Activated T-cell treated with anti-CD3 and anti-CD28 coated beads, Interleukin-2, amount 50 U/mL, for 72 hours (primary cell): ENCODE measurements at places on chromosomes 5 and 9.

DNA sequence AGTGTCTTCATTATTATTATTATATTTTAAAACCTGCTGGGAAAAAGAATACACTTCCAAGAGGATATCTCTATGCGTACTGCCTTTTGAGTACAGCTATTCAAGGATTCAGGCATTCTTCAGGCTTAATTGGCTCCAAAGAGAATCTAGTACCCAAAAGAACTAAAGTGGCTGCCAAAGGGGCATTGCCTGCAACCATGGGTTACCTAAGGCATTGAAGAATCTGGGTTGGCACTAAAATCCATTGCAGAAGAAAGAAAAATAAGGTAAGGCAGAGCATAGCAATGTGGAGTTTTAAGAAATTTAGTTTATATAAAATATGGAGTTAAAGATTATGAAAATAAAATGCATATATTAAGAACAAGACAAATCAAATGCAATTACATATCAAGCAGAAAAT lies 223.5 kb downstream of the TMEM161B start:
- H3K36me3 ChIP-seq = no peaks in the 10 kb centered on the region
- no peaks in the 10 kb centered on the region for H3K4me1 ChIP-seq
- no peak overlapping the region for H3K4me3 ChIP-seq
- no peak for DNase-seq

GRCh38 chr5:171454549-171454948 lies 35.1 kb downstream of the FGF18 start:
- H3K4me1 ChIP-seq = peaks cover 6% of the 10 kb centered on the region
- H3K4me3 ChIP-seq = no peak overlapping the region
- no peaks in the 10 kb centered on the region for H3K36me3 ChIP-seq
- H3K27ac ChIP-seq = no peak overlapping the region
- DNase-seq = no peak

GRCh38 chr5:158340608-158341007 lies 481.7 kb upstream of the CLINT1 start:
- H3K27me3 ChIP-seq = no peaks in the 10 kb centered on the region
- no peak for DNase-seq
- peaks cover 1% of the 10 kb centered on the region for H3K36me3 ChIP-seq

DNA sequence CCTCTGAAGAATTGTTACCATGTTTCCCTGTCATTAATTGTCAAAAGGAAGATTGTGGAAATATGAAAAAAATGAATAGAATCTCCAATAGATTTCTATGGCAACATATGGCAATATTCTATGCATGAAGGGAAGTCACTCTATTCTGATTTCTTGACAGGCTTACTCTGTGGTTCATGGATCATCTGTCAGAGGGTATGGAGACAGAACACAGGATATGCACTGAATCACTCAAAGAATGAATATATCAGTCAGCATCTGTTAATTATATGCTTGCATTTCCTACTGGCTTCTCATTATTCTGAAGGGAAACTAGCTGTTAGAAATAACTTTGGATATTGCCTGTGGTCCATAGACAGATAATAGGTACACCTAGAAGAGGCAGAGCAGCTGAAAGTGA lies 918.9 kb downstream of the DTWD2 start:
- no peak for DNase-seq
- H3K27me3 ChIP-seq = no peaks in the 10 kb centered on the region
- no peaks in the 10 kb centered on the region for H3K36me3 ChIP-seq
- H3K4me1 ChIP-seq = no peaks in the 10 kb centered on the region
- H3K27ac ChIP-seq = no peak overlapping the region

GRCh38 chr9:120608421-120608820 lies 28.5 kb upstream of the CDK5RAP2 start:
- no peaks in the 10 kb centered on the region for H3K36me3 ChIP-seq
- no peak for DNase-seq
- H3K27me3 ChIP-seq = no peaks in the 10 kb centered on the region
- no peak overlapping the region for H3K27ac ChIP-seq
- no peak overlapping the region for H3K4me3 ChIP-seq

GRCh38 chr9:130089141-130089540 lies 35.4 kb downstream of the GPR107 start:
- no peaks in the 10 kb centered on the region for H3K27me3 ChIP-seq
- H3K27ac ChIP-seq = no peak overlapping the region
- no peaks in the 10 kb centered on the region for H3K4me1 ChIP-seq

DNA sequence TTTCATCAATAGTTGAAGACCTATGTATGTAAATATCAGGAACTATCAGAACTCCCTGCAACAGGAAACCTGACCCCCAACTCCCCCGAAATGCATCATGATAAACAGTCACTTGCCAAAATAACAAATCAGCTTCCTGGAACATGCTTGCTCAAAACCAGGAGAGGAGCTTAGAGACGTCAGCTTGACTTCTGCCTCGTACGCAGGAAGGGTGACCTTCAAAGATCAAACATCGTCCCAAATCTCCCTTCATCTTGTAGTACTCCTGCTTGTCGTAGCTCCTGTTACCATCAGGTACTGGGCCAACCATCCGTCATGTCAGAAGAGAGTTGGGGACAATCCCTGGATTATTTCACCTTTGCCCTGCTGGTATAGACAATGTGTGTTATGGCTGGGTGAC lies 396.1 kb downstream of the GADD45G start:
- H3K4me3 ChIP-seq = peak overlapping the region; percentile 81
- no peaks in the 10 kb centered on the region for H3K36me3 ChIP-seq
- H3K27ac ChIP-seq = peak overlapping the region; percentile 51
- no peak for DNase-seq

GRCh38 chr5:133119233-133119711 lies 67.5 kb downstream of the HSPA4 start:
- no peaks in the 10 kb centered on the region for H3K27me3 ChIP-seq
- H3K36me3 ChIP-seq = no peaks in the 10 kb centered on the region
- H3K4me1 ChIP-seq = peaks cover under 1% of the 10 kb centered on the region
- no peak for DNase-seq
- no peak overlapping the region for H3K27ac ChIP-seq

GRCh38 chr9:5841771-5842573 lies 9.1 kb upstream of the ERMP1 start:
- peak; percentile 48 for DNase-seq
- H3K36me3 ChIP-seq = peaks cover 7% of the 10 kb centered on the region
- peak overlapping the region; percentile 57 for H3K4me3 ChIP-seq
- H3K27ac ChIP-seq = peak overlapping the region; percentile 67

- no peak overlapping the region for H3K27ac ChIP-seq
- H3K4me1 ChIP-seq = no peaks in the 10 kb centered on the region
- no peak for DNase-seq
- no peak overlapping the region for H3K4me3 ChIP-seq
Observed at GRCh38 chr5:150175076-150175475, 8.5 kb downstream of the CDX1 start.

DNA sequence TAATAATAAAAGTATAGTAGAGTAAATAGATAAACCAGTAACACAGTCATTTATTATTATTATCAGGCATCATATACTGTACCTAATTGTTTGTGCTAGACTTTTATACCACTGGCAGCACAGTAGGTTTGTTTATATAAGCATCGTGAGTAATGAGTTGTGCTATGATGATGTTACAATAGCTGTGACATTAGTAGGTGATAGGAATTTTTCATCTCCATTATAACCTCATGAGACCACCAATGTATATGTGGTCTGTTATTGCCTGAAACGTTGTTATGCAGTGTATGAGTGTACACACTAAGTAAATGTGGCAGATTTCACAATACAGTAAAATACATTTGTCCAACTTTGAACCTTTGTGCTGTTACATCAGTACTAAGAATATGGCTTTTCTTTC lies 72.7 kb upstream of the SPATA31D4 start:
- H3K4me3 ChIP-seq = no peak overlapping the region
- no peaks in the 10 kb centered on the region for H3K27me3 ChIP-seq
- DNase-seq = no peak

DNA sequence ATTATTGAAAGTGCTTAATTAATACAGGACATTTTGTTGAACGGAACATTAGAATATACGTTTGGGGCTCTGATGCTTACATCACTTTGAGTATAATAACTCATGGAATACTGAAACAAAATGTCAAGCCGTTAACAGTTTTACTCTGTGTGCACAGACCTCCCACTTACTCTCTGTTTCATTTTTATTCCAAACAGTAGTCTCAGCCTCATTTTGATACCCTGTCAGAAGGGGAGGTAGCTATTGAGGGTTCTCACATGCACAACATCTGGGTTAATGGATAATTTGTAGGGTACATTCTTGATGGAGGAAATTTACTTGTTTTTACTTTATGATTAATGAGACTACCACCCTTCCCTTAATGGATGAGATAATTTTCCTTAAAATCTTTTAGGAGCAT lies 59.0 kb downstream of the SCAMP1 start:
- no peak overlapping the region for H3K4me3 ChIP-seq
- no peaks in the 10 kb centered on the region for H3K27me3 ChIP-seq
- peaks cover 6% of the 10 kb centered on the region for H3K36me3 ChIP-seq
- H3K27ac ChIP-seq = no peak overlapping the region
- H3K4me1 ChIP-seq = no peaks in the 10 kb centered on the region
- no peak for DNase-seq

DNA sequence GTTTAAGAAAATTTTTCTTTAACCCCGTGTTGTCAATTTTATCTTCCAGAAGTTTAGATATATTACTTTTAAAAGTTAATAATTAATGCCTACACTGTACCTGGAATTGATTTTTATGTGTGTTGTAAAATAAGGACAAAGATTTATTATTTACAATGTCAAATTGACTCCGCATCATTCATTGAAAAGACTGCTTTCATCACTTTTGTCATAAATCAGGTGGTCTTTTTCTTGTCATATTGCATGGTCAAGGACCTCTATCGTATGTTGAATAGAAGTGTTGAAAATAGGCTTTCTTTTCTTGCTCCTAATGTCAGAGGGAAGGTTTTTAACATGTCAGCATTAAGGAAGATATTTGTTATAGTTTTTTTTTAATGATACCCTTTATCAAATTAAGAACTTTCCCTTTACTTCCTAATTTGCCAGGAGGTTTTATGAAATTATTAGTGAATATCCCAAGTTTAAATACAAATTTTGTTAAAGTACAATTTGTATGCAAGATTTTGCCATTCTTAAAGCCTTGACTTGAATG lies 92.6 kb downstream of the WDR70 start:
- H3K27ac ChIP-seq = no peak overlapping the region
- no peak overlapping the region for H3K4me3 ChIP-seq
- DNase-seq = no peak
- peaks cover 15% of the 10 kb centered on the region for H3K36me3 ChIP-seq
- H3K4me1 ChIP-seq = no peaks in the 10 kb centered on the region

DNA sequence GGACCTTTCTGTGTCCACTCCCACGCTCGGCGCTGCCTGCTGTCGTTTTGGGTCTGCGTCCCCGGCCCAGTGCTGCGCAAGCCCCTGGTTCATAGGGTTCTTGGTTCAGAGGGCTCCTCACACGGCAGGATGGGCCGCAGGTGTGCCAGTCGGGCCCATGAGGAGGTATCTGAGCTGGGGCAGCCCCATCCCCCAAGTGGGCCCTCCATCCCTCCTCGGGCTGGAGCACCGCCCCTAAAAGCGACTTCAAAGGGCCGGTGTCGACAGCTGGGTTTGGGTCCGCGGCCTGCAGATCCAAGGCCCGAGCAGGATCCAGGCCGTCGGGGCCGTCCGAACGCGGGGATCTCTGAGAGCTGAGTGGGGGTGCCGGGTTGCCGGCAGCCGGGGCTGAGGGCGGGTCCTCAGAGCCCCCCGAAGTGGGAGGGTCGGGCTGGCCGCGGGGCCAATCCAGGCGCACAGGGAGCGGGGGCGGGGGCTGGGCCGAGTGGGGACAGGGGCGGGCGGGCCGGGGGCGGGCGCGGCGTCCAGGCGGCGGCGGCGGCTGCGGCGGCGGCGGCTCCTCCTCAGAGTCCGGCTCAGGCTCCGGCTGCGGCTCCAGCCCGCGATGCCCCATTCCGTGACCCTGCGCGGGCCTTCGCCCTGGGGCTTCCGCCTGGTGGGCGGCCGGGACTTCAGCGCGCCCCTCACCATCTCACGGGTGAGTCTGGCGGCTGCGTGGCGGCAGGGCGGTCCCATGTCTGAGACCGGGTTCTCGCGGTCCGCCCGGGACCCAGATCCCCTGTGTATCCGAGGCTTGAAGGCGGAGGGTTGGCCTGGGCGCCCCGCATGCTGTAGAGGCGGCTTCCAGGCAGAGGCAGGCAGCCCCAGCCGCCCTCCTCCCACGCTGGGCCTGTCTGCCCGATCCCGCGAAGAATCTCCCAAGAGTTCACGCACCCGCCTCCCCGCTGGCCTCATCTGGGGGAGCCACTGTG lies at the start of gene PDLIM4:
TSS of gene PDLIM4 (plus strand) at position 566 of the 971 bp plus-strand sequence. CDS start at position 605, 39 bp downstream.
- peak within 1 kb of the TSS; percentile 61 for H3K4me3 ChIP-seq
- peaks cover 15% of the 10 kb centered on the region for H3K27me3 ChIP-seq
- DNase-seq = no peak
- peaks cover 32% of the 10 kb centered on the region for H3K4me1 ChIP-seq

DNA sequence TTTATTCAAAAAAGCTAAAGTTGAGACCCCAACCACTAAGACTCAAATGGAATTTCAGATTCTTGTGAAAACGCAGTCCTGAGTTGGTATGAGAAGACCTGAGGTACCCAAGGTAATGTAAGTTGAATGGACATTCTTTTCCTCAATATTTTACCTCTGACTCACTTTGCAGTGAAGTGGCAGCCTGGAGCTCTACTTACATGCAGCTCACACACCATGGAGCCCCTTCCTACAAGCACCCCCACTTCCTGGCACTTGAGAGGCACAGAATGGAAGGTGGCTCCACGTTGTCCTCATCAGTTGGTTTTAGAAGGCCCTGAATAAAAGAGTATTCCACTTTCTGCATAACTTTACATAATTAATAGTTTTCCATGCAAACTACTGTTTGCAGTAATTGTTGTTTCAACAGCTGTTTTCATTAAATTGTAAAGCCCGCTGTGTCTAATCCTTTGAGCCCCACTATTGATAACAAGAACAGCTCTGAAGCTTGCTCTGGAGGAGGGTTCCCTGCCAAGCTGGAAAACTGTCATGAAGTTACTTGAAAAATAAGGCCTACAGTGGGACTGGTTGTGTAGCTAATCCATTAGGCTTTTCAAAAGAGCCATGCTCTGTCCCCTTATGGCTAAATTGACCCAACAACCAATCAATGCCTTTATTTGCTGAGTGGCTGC lies 102.2 kb upstream of the SPATA31D4 start:
- H3K4me1 ChIP-seq = no peaks in the 10 kb centered on the region
- no peak overlapping the region for H3K4me3 ChIP-seq
- H3K27ac ChIP-seq = no peak overlapping the region
- DNase-seq = no peak
- H3K36me3 ChIP-seq = no peaks in the 10 kb centered on the region

GRCh38 chr5:172695232-172696054 lies 54.4 kb downstream of the NEURL1B start:
- DNase-seq = no peak
- no peaks in the 10 kb centered on the region for H3K36me3 ChIP-seq
- H3K4me3 ChIP-seq = no peak overlapping the region
- H3K27me3 ChIP-seq = peaks cover 6% of the 10 kb centered on the region
- H3K4me1 ChIP-seq = peaks cover 11% of the 10 kb centered on the region

DNA sequence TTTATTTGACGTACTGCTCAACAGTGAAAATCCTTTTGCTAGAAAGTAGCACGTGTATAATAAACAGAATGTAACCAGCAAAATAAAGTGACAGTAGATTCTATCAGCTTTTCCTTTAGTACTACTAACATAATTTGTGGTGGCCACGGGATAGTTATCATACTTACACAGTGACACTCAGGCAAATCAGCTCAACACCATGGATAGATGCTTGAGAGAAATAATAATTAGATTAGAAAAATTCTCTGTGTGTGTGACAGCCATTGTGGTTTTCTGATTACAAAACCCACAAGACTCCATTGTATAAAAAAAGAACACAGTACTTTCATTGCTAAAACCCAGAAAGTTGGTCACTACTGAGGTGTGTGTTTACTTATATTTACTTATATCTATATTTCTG lies 101.1 kb downstream of the MUSK start:
- no peaks in the 10 kb centered on the region for H3K36me3 ChIP-seq
- no peak overlapping the region for H3K4me3 ChIP-seq
- H3K4me1 ChIP-seq = no peaks in the 10 kb centered on the region
- no peaks in the 10 kb centered on the region for H3K27me3 ChIP-seq
- DNase-seq = no peak
